Pons (tissue), 1 donor: ENCODE measurements at places on chromosomes 13 and 19.

- peak; percentile 86 for DNase-seq
These were observed 43.8 kb downstream of the DCT start for GRCh38 chr13:94435604-94436226.

DNA sequence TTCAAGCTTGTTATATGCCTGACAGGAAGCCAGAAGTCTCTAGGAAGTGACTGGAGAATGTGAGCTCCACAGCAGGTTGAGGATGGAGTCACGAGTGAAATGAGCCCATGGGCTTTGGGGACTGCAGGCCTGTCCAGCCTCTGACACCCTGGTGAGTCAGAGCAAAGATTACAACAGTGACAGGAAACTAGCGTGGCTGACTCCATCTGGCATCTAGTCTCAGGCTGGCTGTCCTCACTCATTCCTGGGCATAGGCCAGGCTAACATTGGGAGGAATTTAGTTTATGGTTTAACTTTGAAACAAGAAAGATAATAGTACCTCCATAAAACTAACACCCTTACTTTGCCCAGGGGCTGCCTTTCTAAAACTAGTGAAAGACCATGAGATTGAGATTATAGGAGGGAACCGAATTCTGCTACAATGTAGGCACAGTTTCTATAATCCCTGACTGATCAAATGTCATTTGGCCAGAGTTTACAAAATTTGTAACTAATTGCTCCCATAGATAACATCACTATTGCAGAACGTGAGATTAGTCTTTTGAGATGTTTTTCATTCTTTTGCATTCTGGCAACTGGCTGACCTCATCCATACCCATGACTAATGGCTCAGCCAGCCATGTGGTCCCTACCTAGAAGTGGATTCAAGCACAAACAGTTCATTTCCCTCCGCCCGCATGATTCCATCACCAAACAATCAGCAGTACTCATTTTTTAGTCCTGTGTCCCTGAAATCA lies 28.4 kb downstream of the PSG1 start:
- DNase-seq: no peak

DNA sequence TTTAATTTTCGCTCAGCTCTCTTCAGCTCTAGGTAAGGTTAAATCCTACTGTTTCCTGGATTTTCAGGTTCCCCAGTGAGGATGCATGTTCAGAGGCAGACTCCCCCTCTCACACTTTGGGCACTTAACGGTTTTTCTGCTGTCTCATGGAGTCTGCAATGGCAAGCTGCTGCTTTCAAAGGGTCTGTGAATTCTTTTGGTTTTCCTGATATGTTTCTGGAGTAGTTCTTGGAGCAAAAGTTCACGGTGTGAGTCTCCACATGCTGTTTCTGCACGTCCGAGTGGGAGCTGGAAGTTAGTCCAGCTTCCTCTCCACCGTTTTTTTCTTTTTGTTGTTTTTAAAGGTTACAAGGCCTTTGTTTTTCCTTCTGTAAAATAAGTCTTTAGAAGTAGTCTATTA lies 35.4 kb downstream of the DNAJC15 start:
- DNase-seq: no peak

DNA sequence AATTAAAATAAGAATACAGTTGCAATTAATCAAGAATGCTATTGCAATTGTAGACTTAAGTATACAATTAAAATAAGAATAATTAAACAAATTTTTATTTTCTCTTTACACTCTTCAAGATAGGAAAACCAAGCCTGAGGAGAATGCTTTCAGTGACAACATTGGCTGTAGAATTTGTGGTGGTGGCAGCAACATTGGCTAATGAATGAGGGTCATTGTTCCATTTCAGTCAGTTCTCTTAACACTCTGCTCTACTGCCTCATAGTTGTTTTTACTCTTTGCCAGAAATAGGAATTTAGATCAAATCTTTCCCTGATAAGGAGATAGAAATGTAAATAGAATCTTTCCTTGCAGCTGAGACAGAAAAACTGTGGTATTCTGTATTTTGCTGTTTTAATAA lies 391.6 kb downstream of the PCDH20 start:
- DNase-seq: peak; percentile 89
